Glutamatergic neuron (in vitro differentiated cells): ENCODE measurements at places on chromosomes 4 and X.

GRCh38 chrX:85998954-85999353 is 48.4 kb downstream of the CHM start:
- no peaks in the 10 kb centered on the region for H3K36me3 ChIP-seq
- no peaks in the 10 kb centered on the region for H3K27me3 ChIP-seq
- H3K4me1 ChIP-seq: peaks cover 8% of the 10 kb centered on the region

DNA sequence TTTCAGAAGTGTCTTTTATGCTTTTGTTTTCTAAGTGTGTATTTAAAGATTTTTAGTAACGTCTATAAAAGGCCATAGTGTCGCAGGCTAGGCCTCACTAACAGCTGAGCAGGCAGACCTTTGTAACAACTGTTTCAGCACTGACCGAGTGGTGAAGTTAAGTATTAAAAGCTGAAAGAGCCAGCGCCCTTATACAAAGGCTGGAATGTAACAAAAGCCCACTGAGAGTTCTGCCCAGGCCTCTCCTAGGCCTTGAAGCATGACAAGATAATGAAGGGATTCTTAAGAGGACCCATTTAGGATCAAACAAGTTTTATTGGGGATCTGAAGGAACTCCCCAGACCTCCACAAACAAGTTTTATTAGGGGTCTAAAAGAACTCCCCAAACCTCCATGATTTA is 722.5 kb upstream of the PRKX start:
- DNase-seq: no peak
- H3K36me3 ChIP-seq: no peaks in the 10 kb centered on the region
- no peak overlapping the region for H3K27ac ChIP-seq
- H3K4me1 ChIP-seq: no peaks in the 10 kb centered on the region
- H3K27me3 ChIP-seq: no peaks in the 10 kb centered on the region

DNA sequence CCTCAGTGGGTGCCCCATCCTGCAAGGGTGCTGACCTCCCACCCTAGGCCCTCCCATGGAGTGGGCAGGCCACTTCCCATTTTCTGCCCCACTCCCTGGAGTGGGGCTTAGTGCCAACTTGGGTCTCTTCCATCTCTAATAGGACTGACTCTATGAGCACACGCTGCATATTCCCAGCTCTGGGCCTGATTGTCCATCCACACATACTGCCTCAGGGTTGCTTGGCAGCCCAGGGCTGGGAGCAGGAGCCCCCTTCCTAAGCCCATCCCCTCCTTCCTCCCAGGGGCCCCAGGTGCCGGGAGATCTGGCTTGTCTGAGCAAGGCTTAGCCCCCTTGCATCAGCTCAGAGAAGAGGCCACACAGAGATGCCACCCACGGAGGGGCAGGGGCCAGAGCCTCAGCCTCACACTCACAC is 55.1 kb downstream of the PJA1 start:
- DNase-seq: no peak
- H3K4me1 ChIP-seq: peaks cover 5% of the 10 kb centered on the region
- H3K36me3 ChIP-seq: peaks cover 3% of the 10 kb centered on the region

DNA sequence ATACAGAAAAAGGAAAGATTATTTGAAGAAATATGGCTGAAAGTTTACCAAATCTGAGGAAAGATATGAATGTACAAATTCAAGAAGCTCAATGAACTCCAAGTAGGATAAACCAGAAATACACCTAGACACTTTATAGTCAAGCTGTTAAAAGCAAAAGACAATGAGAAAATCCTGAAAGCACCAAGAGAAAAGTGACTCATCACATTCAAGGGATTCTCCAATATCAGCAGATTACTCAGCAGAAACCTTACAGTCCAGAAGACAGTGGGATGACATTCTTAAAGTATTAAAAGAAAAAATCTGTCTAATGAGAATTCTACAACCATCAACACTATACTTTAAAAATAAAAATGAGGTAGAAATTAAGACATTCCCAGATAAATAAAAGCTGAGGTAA is 223.8 kb upstream of the ZCCHC13 start:
- H3K27me3 ChIP-seq: peaks cover 2% of the 10 kb centered on the region
- H3K4me3 ChIP-seq: no peak overlapping the region
- peaks cover 10% of the 10 kb centered on the region for H3K36me3 ChIP-seq
- no peak for DNase-seq

GRCh38 chr4:101334963-101335572 is 12.3 kb downstream of the PPP3CA start:
- no peaks in the 10 kb centered on the region for H3K36me3 ChIP-seq
- no peaks in the 10 kb centered on the region for H3K27me3 ChIP-seq
- DNase-seq: no peak
- H3K4me1 ChIP-seq: no peaks in the 10 kb centered on the region

GRCh38 chr4:89617317-89617716 is 219.6 kb downstream of the SNCA start:
- no peak for DNase-seq
- H3K36me3 ChIP-seq: no peaks in the 10 kb centered on the region
- no peaks in the 10 kb centered on the region for H3K27me3 ChIP-seq
- H3K27ac ChIP-seq: no peak overlapping the region
- H3K4me1 ChIP-seq: no peaks in the 10 kb centered on the region

GRCh38 chrX:7420717-7421116 is 272.8 kb upstream of the PUDP start:
- H3K36me3 ChIP-seq: no peaks in the 10 kb centered on the region
- DNase-seq: no peak
- H3K4me1 ChIP-seq: no peaks in the 10 kb centered on the region
- no peaks in the 10 kb centered on the region for H3K27me3 ChIP-seq

DNA sequence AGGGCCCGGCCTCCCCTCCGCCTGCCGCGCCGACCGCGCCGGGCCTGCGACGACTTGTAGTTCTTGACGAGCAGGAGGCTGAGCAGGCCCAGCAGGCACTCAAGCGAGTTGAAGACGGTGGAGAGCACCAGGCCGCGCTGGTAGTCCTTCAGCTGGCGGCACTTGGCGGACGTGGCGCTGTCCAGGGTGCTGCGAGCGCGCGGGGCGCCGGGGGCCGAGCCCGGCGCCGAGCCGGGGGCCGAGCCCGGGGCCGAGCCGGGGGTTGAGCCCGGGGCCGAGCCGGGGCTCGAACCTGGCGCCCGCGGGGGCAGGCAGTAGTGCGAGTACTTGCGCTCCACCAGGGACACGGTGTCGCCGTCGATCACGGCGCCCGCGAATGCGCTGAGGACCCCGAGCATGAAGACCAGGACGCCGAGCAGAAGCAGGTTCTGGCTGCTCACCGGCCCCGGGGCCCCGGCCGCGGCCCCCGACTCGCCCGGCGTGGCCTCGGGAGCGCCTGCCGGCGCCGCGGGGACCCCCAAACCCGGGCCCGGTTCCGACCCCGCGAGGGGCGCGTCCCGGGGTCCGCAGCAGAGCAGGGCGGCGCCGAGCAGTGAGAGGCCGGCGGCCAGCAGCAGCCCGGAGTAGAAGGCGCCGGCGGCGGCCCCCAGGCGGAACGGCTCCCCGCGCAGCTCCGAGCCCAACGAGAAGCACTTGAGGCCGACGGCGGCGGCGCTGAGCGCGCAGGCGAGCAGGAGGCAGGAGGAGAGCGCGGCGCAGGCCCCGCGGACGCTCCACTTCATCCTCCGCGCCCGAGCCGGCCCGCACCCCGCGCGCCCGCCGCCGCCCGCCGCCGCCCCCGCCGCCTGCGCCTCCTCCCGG is 584 bp downstream of the TMEM271 start:
- H3K27me3 ChIP-seq: peaks cover 41% of the 10 kb centered on the region
- H3K27ac ChIP-seq: no peak overlapping the region
- H3K4me1 ChIP-seq: peaks cover 27% of the 10 kb centered on the region
- peak; percentile 68 for DNase-seq
- no peak overlapping the region for H3K4me3 ChIP-seq
- H3K36me3 ChIP-seq: peaks cover 18% of the 10 kb centered on the region

DNA sequence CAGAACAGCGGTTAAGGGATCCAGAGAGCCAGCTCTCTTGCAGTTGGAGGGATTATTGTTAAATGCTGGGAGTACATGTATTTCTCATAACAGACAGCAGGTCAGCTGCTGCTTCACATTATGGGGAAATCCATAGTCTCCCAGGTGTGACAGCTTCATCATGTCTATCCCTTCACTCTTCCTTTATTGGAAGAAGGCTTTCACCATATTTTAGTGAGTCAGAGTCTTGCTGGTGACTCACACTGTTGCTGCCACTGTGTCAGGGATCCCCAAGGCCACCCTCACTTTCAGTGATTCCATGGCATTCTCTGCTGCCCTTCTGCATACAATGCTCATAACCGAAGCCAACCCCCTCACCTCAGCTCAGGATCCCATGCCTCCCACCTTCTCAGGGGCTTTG is 32.9 kb upstream of the PAGE5 start:
- H3K4me1 ChIP-seq: no peaks in the 10 kb centered on the region
- no peaks in the 10 kb centered on the region for H3K36me3 ChIP-seq
- no peak overlapping the region for H3K4me3 ChIP-seq
- H3K27ac ChIP-seq: no peak overlapping the region

GRCh38 chr4:92387459-92388069 is 83.8 kb downstream of the GRID2 start:
- no peak for DNase-seq
- no peak overlapping the region for H3K4me3 ChIP-seq
- peaks cover 3% of the 10 kb centered on the region for H3K4me1 ChIP-seq
- H3K27me3 ChIP-seq: no peaks in the 10 kb centered on the region
- H3K27ac ChIP-seq: no peak overlapping the region

DNA sequence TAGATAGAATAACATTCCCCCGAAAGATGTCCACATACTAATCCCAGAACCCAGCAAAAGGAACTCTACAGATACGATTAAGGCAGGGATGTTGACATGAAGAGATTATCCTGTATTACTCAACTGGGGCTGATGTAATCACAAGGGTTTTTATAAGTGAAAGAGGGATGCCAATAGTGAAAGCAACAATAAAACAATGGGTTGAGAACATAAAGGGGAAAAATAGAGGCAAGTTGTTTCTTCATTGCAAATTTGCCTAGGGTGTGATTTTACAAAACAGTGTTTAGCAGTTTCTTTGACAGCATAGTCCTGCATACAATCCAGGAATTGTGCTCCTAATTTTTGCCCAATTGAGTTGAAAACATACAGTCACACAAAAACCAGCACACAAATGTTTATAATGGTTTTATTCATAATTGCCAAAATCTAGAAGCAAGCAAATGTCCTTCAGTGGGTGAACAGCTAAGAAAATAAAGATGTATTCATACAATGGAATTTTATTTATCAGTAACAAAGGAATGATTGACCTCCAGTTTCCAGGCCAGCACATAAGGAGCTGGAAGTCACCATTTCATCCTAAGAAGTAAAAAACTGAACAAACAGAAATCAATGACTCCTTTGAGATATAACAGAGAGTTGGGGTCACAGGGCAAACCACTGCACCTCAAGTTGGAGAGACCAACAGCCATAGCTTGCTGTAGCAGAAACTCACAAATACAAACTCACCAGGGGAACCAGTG is 107.2 kb downstream of the CENPC start:
- no peaks in the 10 kb centered on the region for H3K36me3 ChIP-seq
- DNase-seq: no peak
- no peaks in the 10 kb centered on the region for H3K27me3 ChIP-seq
- H3K27ac ChIP-seq: no peak overlapping the region
- H3K4me1 ChIP-seq: no peaks in the 10 kb centered on the region

DNA sequence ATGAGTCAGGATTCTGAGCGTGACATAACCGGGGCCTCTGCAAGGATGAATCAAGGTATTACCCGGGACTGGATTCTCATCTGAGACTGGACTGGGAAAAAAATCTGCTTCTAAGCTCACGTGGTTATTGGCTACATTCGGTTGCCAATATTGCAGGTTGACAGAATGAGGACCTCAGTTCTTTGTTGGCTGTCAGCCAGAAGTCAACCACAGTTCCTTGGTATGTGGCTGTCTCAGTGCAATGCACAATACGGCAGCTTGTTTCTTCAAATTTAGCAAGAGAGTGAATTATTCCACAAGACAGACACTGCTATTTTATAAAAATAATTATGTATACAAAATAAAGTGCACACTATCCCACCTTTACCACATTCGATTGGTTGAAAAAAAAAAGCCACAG is 424.2 kb downstream of the KLHL4 start:
- H3K4me1 ChIP-seq: no peaks in the 10 kb centered on the region
- DNase-seq: no peak
- H3K27me3 ChIP-seq: no peaks in the 10 kb centered on the region
- no peak overlapping the region for H3K27ac ChIP-seq
- H3K36me3 ChIP-seq: no peaks in the 10 kb centered on the region
- no peak overlapping the region for H3K4me3 ChIP-seq

DNA sequence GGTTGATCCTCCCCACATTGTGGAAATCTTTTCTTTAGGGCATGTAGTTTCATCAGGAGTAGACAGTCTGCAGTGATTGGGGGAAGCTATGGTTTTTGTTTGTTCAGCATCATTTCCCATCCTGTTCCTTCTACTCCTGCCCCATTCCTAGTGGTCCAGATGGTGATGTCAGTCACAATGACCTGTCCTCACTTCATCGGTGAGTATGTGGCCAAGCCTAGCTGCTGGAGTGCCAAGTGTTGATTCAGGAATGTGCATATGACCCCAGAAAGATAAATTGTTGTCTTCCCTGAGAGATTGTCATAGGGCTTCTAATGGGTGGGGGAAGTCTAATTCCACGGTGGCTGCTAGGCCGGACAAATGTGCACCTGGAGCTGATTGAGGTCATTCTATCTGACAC is 130.6 kb upstream of the FAT1 start:
- H3K4me1 ChIP-seq: no peaks in the 10 kb centered on the region
- H3K4me3 ChIP-seq: no peak overlapping the region
- peaks cover 1% of the 10 kb centered on the region for H3K27me3 ChIP-seq
- no peak overlapping the region for H3K27ac ChIP-seq
- no peak for DNase-seq
- peaks cover 10% of the 10 kb centered on the region for H3K36me3 ChIP-seq

- peaks cover 2% of the 10 kb centered on the region for H3K27me3 ChIP-seq
- H3K27ac ChIP-seq: no peak overlapping the region
- DNase-seq: peak; percentile 5
- H3K4me1 ChIP-seq: no peaks in the 10 kb centered on the region
Observed at GRCh38 chr4:3471098-3471760, 8.1 kb downstream of the DOK7 start.

DNA sequence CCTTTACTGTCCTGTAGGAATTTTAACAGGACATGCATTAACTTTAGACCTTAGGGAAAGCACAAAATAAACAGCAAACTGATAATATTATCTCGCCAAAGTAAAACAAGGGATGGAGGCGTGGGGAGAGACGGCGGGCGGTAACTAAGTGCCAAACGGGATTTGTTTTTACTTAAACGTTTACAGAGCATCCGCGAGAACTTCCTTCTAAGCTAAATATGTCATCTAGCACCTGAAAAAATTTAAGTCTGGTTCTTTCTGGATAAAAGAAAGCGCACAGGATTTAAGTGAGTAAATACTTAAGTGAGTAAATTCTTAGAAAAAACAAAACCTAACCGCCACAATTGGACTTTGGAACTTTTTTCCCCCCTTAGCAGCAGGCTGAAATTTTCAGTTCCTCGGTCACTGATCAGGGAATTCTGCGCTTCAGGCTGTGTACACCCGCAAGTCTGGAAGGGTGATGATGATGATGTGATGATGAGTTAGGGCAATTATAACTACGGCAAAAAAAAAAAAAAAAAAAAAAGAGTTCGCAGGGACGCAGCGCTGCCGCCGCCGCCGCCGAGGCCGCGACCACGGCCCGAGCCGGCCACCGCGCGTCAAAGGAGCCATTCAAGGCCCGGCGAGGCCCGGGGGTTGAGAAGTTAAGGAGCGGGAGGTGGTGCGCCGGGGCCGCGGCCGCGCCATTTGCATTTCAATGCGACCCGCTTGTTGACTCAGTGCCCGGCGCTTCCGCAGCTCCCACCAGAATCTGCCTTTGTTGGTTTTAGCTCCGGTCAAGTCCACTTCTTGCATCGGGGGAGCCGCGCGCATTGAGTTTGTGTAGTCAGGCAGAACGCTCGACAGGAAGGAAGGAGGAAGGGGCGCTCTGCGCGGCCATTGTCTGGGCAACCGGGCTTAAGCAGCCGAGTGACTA is 108.8 kb downstream of the SPRY1 start:
- peak; percentile 71 for DNase-seq
- H3K36me3 ChIP-seq: no peaks in the 10 kb centered on the region
- peak overlapping the region; percentile 98 for H3K27ac ChIP-seq
- H3K4me3 ChIP-seq: peak overlapping the region; percentile 95
- peaks cover 6% of the 10 kb centered on the region for H3K27me3 ChIP-seq
